ENCODE measurements at places on chromosomes 12 and 14. TPM values are rescaled to one million over a fixed set of nuclear protein-coding genes. Genes with fewer than 3 reads are reported as not detected.

ART4 gene
- total RNA-seq = not detected

PMEL gene
- 5.8 TPM for total RNA-seq

GPR84 gene
- not detected for total RNA-seq

GYS2 gene
- total RNA-seq = not detected

PYGL gene
- total RNA-seq = 173 TPM

FLVCR2 gene
- total RNA-seq = 0.84 TPM

PARPBP gene
- total RNA-seq = 23.5 TPM

RD3L gene
- total RNA-seq = not detected

DNA sequence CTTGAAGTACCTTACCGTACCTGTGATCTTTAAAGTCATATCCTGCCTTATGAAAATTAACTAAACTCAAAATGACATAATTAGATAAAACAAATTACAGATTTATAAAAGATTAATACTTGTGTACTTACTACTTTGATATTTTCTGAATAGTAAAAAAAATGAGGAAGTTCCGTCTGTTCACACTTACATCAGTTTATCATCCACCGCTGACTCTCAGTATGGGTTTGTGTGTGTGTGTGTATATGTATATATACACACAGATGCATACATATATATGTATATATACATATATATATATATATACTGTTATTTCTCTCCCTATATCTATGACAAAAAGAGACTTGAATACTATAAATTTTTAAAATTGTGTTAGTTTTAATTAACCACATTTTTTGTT lies 65.0 kb upstream of the MON2 start:
- no peak for DNase-seq

GRCh38 chr12:27984275-27984674 lies 11.7 kb upstream of the PTHLH start:
- DNase-seq = no peak

GRCh38 chr12:11622876-11623281 lies 26.6 kb upstream of the ETV6 start:
- DNase-seq = no peak

DNA sequence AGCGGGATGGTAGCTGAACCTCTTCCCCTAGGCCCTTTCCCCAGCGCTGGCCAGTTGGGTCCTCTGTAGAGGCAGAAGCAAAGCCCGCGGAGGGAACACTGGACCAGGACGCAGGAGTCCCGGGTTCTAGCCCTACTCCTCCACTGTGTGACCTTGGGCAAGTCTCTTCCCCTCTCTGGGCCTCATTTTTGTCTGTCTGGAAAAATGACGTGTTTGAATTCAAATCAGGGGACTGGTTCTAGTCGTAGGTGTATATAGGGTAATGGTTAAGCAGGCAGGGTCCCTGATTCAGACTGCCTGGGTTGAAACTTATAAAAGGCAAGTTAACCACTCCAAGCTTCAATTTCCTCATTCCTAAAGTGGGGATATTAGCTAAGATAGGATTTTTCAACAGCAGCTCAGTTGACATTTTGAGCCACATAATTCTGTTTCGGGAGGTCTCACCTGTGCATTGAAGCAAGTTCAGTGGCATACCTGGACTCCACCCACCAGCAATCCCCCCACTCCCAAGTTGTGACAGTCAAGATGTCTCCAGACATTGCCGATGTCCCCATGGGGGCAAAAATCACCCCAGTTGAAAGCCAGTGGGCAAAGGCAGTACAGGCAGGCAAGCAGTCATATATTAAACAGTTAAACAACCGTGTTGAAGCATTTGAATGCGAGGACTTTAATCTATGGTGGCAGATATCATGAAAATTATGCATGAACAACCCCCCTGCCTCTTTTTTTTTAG lies 899 bp downstream of the TPCN1 start:
- DNase-seq = no peak

GRCh38 chr12:117408161-117408791 lies 46.9 kb upstream of the NOS1 start:
- no peak for DNase-seq

DNA sequence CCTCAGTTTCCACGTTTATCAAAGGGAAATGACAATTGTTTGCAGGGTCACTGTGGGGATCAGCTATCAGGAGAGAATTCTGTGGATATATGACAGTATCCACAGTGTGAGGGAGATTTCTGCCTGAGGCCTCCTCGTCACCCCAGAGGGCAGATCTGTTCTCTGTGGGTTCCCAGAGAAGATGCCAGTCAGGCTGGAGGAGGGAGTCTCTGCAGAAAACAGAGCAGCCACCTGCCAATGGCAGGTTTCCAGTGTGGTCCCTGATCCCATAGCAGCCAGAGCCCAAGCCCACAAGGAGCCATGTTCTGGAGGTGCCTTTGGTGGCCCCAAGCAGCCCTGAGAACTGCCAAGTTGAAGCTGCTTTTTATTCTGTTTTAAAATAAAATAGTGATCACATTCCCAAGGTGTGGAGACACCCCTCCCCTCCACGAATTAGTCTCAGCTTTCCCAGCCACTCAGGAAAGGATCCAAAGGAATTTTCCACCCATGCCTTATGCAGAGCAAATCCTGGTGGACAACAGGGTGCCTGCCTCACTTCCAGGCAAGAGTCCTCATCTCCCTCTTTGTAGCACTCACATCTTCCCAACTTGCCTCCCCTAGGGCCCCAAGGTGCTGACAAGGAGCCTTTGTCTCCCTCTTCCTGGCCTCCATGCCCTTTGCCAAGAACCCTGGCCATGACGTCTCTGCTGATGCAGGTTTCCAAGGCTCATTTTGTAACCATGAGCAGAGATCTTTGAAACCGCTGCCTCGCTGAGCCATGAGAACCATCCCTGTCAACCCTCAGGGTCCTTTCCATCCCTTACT lies 20.4 kb downstream of the CMKLR1 start:
- no peak for DNase-seq

DNA sequence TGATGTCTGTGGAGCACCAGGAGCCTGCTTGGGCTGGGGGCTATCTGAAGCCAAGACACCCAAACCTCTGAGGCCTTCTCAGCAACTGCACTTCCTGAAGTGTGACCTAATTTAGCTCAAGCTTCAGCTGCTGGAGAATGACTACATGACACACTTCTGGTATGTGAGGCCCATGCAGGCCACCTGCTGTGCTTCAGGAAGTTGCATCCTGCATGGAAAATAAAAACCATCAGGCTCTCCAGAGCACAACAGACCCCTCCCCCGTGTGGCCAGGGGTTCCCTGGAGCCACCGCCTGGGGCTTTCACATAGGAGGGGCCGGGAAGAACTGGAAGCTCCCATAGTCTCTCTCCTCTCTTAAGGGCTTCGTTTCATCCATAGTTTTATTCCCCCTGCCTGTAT lies 217.7 kb downstream of the SLC15A4 start:
- DNase-seq = no peak

GRCh38 chr14:60204843-60205774 lies 39.9 kb upstream of the DHRS7 start:
- DNase-seq = no peak

GRCh38 chr12:87509237-87509820 lies 519.9 kb downstream of the C12orf50 start:
- peak; percentile 44 for DNase-seq

GRCh38 chr12:29244159-29244765 lies 95.2 kb downstream of the FAR2 start:
- no peak for DNase-seq

DNA sequence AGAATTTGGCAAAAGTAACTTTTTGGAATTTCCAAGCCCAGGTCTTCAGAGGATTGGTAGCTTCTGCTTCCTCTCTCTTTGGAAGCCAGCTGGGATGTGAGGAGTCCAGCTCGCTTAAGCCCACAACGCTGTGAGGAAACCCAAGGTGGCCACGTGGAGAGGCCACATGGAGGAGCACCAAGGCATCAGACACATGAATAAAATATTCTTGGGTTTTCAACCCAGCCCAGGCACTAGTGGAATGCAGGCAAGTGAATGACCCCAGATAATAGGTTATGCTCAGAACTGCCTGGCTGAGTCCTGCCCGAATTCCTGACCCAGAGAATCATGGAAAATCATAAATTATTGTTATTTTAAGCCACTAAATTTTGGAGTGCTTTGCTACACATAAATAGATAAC lies 119.7 kb upstream of the PARP11 start:
- DNase-seq = no peak

DNA sequence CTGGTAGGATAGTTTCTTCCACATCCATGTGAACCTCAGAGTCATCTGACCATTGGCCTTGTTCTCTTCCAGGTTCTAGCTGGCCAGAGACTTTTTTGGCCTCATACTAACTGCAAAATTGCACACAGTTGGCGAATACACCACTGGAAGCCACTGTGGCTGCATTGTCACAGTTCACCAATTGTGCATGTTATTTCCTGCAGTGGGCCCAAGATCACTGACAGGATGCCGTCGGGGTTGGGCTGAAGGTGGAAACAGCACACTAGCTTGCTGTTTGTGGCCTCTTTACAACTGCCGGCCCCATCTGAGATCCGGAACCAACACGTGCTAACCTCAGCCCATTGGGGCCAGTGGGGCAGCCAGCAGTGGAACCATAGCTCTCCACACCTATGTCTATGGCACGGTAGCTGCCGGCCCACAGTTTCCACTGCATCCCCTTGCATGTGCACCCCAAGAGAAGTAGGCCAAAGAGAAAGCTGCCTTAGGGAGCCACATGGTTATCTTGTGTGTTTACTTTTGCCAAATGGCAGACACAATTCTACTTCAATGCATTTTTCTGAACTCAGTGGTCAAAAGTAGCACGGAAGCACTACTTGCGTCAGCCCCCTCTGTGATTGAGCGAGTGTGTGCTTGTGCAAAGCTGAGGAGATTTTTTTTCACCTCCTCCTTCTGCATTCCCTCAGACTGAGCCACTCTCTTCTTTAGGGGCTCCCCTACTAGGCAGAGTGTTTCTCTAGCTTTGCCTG lies 464.0 kb downstream of the RAD51B start:
- DNase-seq = no peak

DNA sequence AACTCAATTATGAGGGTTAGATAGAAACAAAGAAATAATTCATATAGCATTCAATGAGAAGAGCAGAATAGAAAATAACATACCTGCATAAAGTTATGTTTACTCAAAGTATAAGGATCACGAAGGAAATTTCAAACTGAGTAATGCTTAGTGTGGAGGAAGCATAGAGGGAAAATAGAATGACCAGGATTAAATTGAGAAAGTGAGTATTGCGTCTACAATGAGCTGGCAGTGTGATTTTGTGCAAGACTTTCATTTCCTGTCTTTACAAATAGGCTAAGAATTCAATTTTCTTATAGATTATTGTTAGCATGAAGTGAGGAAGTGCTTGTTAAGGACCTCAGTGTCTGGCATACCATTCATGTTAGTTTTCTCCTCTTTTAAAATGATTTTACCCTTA lies 12.0 kb downstream of the ADGRD1 start:
- DNase-seq = no peak

GRCh38 chr14:103302966-103303365 lies 31.1 kb upstream of the EIF5 start:
- DNase-seq = no peak

DNA sequence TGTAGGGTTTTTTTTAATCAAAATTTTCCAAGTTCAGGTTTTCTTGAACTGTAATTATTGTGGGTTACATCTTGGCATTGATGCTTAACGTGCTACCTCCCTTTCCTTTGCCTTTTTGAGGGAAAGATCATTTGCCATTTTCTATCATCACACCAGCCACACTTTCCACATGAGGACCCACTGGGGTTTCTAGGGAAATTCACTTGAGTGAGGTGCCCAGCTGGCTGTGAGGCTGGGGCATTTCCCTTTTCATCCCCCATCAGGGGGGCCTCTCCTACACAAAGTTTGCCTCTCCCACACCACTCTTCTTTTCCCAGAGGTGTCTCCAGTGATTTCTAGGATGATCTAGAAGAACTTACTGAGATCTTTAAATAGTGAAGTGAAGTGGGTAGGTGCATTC lies 335.7 kb downstream of the BMP4 start:
- no peak for DNase-seq

DNA sequence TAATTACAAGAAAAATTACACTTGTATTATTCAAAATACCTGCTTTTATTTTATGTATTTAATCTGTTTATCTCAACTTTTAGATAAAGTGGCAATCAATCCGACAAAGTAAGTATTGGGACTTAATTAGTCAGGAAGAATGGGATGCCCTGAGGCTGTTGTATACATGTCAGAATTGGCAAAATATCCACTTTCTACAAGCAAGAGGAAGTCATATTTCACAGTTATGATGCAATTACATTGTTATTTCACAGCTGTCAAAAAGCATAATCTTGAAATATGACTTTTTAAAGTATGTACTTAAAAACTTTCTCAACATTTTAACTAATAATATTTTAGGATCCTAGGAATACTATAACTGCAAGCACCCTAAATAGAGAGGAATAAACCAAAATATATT lies 357.1 kb upstream of the MGAT4C start:
- no peak for DNase-seq

DNA sequence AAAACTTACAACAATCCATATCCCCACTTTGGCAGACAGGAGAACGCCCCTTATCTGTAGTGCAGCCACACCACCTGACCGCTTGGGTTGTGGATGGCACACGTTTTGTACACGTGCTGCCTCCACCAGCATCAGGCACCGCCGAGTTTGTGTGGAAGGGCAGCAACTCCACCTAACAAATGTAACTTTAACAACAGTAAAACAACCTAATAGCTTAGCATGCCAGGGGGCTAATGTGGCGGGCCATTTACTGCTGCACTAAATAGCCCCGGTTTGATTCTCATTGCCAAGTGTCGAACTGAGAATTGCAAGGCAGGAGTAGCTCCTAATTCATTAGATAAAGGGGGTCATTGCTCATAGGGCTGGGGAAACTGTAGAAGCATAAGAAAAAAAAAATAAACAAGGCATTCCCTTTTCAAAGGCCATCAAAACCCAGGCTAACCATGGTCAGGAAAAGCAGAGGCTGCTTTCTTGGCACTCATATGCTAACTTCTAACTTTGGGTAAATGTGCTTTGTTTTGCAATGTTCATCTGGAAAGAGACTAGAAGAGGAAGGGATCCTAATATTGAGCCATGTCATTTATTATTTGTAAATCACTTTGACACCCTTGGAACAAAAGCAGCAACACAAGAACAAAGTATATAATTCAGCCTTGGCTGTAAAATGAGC lies 279.7 kb upstream of the SOX5 start:
- no peak for DNase-seq

DNA sequence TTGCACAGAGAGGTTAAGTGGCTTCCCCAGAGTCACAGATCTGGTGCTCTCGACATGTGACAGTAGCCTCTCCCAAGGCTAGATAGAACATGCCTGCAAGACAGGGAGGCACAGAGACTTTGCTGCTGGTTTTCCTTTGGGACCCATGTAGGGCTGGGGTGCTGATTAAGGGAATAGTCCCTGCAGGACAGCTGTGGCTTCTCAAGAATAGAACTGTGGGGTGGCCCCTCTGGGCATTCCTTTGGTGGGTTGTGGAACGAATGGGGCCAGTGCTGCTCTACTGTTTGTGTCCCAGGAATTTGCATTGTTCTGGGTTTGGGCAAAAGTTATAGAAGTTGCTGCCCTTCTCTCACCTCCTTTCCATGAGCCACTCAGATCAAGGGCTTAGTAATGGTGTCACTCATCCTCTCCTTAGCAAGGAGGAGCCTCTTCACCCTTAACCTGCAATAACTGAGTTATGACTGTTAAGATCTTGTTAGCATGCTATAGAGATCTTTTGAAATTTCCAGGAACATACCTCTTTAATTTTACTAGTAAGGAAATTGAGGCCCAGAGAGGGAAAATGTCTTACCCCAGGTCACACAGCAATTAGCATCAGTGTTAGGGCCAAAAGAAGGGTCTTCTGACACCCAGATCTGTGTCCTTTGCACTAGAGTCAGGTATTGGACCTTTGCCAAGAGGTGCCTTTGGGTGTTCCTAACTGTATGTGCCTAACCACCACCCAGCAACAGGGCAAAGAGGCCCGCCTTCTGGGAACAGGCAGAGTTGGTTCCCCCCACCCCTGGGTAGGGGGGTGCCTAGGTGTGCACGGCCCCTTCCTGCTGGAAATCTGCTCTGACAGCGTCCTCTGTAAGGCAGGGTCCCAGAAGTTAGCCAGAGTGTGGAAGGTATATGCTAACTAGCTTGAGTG lies 31.4 kb downstream of the CD9 start:
- no peak for DNase-seq

Data from HCT116 (cell line).